ENCODE measurements at places on chromosomes 12 and 14.

GRCh38 chr14:66652525-66653106 lies 144.7 kb downstream of the GPHN start:
- no peak for DNase-seq

DNA sequence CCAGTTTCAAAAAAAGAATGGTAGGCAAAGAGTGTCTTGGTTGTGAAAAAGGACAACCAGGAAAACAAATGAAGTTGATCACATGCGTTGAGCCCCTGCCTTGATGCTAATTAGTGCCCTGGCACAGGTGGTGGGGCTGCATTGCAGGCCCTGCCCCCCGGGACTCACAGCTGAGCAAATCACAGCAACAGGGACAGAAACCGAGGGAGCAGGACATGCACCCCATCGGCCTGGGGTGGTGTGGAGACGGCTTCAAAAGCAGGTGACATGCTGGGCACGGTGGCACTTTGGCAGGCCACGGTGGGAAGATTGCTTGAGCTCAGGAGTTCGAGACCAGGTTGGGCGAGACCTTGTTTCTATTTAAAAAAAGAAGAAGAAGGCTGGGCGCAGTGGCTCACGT lies 1.1 kb upstream of the PAPLN start:
- no peak for DNase-seq

DNA sequence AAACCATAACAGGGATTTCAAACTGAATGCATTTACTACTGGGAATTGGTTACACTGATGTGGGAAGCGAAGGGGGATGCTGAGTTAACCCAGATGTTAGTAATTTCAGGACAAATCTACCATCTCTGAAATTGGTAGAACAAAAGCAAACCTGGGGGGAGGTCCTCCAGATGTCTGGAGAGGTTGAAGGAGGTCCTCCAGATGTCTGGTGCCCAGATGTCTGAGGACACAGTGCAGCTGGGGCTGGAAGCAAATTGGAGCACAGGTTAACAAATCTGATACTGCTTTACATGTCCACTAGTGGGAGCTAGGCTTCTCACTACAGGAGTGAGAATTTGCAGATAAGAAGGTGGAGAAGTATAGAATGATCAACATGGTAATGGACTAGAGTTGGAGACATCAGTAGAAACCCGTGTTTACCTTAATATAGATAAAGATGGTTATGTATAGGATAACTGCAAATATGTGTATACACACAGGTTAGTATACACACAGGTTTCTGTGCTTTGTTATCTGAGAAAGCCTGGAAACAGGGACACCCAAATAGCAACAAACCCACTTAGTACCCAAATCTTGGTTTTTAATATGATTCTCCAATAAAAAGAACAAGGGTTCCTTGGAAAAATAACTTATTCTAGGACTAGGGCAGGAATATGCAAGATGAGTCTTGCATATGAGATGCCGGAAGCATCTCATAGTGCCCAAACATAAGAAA lies 162.5 kb downstream of the C12orf50 start:
- no peak for DNase-seq

GRCh38 chr12:131994589-131994988 lies 44.8 kb downstream of the EP400 start:
- DNase-seq, result no peak

DNA sequence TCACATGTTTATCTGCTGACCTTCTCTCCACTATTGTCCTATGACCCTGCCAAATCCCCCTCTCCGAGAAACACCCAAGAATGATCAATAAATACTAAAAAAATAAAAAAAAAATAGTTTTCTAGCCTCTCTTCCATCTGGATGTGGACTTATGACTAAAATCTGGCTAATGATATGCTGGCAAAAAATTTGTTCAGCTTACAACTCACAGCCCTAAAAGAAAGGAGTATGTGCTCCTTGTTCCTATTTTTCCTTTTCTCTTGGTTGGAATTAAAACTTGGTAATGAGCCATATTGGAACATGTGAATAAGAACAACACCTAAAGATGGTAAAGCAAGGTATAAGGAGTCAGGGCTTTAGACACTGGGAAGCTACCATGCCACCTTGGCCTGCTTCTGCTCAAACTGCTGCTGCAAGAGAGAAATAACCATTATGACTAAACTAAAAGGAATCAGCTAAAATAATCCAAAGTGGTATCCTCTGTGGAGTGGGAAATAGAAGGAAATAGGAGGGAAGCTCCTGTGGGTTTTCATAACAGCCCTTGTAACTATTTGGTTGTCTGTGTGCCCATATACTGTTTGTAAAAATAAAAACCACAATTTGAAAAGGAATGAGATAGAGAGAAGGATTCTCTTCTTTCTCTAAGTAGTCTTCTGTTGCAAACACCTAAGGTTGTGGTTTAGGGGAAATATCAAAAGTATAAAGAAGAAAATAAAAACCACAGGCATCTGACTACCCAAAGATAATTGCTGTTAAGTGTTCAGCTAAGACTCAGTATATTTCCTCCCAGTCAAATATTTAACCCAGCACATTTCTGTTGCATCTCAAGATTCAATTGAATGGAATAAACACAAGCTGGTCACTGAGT lies 53.8 kb downstream of the SDR9C7 start:
- no peak for DNase-seq

- DNase-seq, result no peak
Measured at GRCh38 chr12:106134294-106134949, 4.3 kb downstream of the NUAK1 start.

DNA sequence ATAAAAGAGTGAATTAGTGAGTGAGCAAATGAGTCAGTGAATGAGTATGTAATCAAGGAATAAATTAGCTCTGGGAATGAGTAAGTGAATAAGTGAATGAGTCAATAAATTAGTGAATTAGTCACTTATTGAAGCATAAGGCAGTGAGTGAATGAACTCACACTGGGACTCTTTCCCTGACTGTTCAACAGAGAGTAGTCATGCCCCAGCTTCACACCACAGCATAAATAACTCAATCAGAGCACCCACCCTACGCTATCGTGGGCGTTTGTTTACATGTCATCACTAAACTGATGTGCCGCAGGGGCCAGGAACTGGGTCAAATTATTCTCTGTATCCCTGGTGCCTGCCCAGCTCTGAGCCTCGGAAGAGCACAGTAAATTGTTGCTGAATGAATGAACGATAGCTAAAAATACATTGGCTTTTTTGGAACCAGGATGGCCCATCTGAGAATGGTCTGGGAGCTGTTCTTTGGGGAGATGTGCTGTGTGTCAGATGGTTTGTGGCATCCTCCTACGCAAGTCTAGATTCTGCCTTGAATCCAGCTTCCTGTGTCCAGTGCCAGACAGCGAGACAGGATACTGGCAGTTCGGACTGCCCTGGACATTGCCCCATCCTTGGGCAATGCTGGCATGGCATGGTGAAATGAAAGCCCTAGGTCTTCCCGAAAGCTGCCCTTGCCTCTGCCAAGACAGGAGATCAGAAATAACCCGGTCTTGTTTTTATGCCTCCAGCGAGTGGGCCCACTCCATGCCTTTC lies 98.0 kb upstream of the RTL1 start:
- DNase-seq, result no peak

DNA sequence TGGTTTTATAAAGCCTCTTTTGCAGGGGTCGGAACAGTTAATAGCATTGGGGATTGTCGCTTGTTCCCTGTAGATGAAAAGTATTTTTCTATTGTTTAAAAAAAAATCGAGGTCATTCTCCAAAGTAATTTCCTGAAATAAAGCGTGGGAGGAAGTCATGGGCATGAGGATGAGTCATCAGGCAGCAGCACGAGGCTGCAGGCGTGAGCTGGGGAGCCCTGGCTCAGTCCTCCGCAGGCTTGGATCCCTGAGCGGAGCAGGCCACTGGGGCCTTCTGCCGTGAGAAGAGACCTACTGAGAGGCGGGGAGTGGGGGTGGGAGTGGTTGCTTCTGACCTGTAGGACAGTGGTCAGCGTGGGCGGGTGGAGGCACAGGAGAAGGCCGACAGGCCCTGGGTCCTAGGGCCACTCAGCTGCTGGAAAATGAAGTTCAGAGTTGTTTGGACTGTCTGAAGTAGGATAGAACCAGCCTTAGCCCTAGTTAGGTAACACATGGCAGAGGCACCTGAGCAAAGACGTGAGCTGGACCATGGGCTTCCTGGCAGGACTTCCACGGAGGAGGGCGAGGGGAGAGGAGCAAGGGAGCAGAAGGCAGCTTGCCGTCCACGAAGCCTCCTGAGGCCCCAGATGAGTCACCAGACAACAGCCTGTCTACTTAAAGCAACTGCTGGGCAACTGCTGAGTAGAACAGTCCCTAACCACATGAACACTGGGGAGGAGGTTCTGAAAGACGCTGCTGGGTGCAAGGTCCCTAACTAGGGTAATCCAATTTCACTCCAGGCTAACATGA lies 21.1 kb upstream of the LGALS3 start:
- peak; percentile 66 for DNase-seq

- peak; percentile 74 for DNase-seq
Measured at GRCh38 chr14:21924479-21924878, 250.9 kb upstream of the OR4E1 start.

GRCh38 chr12:79267580-79267979 lies 403.0 kb downstream of the SYT1 start:
- no peak for DNase-seq

- no peak for DNase-seq
Measured at GRCh38 chr12:10211101-10211939, 1.4 kb upstream of the GABARAPL1 start.

Data from CD4-positive, alpha-beta T cell treated with Interferon gamma for 1 hour (primary cell).